ENCODE measurements at places on chromosomes 2 and 18. TPM values are rescaled to one million over a fixed set of nuclear protein-coding genes. Genes with fewer than 3 reads are reported as not detected.

DNA sequence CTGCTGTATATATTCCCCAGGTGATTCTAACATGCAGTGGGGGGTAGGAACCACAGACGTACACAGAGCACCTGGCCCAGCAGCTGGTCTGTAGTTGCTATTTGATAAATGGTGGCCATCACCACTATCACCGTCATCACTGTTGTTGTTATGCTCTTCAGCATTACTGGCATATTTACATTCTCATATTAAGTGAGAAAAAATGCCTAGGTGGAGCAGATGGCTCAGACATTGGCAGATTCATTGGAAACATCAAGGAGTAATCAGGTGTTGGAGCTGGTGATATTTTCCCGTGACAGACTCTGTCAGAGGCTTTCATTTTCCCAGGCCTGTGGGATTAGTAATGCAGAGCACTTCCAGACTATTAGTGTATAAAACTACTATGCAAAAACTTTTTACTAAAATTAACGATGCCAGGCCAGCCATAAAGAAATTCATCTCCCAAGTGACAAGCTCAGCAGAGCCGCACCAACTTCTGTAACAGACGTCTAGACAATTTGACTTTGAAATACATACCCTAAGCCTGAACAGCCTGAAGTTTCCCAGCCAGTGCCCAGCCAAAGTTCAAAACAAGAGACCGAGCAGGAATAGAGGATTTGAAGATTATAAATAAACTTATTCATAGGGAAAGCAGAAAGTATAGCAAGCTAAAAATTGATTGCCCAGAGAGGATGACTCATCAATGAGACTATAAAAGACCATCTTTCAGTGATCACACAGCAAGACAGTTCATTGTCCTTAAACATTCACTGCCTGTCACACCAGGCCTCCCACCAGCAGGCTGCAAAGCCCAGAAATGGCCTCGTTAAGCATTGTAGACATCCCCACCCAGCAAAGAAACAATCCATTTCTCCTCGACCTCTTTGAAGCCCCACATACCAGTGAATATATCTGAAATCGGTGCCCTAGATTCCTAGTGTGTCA is 247.4 kb upstream of the CHAC2 start:
- no peak for DNase-seq

- no peak for DNase-seq
These were observed 63.5 kb downstream of the RTTN start for GRCh38 chr18:70142001-70142400.

- no peak for DNase-seq
These were observed 20.1 kb upstream of the SELENOI start for GRCh38 chr2:26325851-26326250.

DNA sequence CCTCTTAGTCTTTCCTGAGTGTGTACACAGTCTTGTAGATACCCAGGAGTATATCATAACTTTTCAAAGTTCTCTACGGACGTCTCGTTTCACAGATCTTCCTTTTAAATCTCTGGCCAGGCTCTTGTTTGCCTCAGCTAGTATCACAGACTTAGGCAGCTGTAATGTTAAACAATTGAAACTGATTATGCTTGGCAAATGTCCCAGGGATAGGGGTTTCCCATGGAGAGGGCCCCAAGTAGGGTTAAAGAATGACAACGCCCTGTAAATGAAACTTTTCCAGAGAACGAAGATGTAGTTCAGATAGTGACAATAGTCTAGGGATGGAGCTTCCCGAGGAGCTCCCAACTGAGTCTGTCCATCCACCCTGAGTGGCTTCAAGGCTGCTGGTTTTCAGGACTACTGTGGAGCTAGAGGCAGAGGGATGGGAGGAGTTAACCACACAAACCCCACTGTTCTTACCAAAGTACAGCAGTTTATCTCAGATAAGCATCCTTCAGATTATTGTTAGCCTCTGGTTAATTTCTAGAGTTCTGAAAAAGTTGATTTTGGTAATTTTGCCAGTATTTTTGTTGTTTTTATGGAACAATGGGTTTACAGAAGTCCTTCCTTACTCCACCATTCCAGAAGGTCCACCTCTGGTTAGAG is 9.1 kb downstream of the NEURL3 start:
- DNase-seq: no peak

DNA sequence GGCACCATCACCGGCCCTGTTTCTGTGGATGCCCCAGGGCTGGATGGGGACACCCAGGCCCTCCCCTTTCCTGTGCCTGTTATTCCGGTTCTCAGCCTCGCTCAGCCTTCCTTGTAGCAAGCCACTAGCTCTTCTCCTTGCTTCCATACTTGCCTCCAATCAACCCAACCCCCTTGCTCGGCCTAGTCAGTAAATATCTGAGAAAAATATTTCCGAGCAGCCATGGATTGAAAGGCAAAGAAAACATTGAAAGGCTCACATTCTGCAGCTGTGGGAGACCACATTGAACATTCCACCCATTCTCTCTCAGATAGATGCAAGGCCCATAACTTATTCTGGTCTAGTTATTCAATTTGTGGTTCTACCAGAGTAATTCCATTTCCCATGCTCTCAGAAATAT is 114.9 kb downstream of the SPP2 start:
- DNase-seq: no peak

Gene SIX3
- total RNA-seq: not detected

Gene PLA2R1
- 0.59 TPM for total RNA-seq

Gene NBAS
- total RNA-seq: 36.2 TPM

All from psoas muscle (tissue), 8 donors.